Inflammatory macrophage treated with lipopolysaccharide for 4 hours (primary cell): ENCODE measurements at places on chromosomes 13 and 19.

- DNase-seq = no peak
Observed at GRCh38 chr19:46945694-46946489, 73.7 kb upstream of the NPAS1 start.

GRCh38 chr13:73948848-73949529 lies 185.2 kb downstream of the KLF12 start:
- no peak for DNase-seq

- no peak for DNase-seq
Observed at GRCh38 chr19:57559008-57559403, 657 bp downstream of the ZNF550 start.

DNA sequence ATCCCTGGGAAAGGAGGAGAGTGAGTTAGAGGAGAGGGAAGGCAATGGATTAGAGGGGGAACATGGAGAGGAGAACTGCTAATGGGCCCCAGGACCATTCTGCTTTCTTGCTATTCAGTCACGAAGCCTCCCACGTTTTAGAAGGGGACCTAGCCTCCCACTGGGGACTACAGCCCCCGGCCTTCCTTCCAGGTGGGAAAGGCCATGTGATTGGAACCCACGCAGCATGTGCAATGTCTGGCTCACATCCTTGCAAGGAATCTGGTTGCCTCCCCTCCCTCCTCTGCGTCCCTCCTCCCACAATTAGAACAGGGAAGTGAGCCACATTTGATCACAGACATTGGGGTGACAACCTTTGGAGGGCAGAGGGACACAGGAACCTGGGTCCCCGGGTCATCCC lies 22.5 kb upstream of the PLA2G4C start:
- DNase-seq = no peak

- DNase-seq = peak; percentile 57
Observed at GRCh38 chr13:28618230-28618994, 40.5 kb upstream of the POMP start.

- no peak for DNase-seq
Observed at GRCh38 chr13:34210341-34210740, 392.4 kb downstream of the RFC3 start.

- DNase-seq = no peak
Observed at GRCh38 chr13:95756072-95756471, 79.1 kb downstream of the DNAJC3 start.

- DNase-seq = no peak
Observed at GRCh38 chr13:37069597-37070103, 10.2 kb upstream of the SUPT20H start.

- peak; percentile 49 for DNase-seq
Observed at GRCh38 chr19:16040642-16041041, 35.7 kb upstream of the TPM4 start.

DNA sequence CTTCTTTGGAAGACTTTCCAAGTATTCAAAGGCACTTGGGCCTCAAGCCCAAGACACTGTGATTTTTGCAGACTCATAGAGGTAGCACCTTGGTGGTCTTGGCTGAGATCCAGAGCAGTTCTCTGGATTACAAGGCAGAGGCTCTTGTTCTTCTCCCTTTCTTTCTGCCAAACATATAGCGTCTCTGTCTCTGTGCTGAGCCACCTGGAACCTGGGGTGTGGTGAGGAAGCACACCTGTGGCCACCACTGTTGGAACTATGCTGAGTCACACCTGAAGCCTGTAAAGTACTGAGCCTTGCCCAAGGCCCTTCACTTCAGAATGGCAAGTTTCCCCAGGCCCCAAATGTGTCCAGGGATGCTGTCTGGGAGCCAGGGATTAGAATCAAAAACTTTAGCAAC lies 127.5 kb downstream of the FREM2 start:
- no peak for DNase-seq

DNA sequence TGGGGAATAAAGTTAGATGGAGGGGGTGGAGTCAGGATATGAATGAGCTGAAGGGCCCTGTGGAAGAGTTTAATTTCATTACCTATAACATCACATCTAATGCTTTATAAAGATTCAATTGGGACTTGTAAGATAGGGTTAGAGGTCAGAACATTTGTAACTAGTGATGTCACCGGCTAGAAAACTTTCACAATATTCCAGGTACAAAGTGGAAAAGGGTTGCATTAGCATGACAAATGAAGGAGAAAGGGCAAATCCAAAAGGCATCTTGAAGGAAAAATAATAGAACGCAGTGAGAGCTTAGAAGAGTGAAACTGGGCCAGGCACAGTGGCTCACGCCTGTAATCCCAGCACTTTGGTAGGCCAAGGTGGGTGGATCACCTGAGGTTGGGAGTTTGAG lies 7.6 kb downstream of the MBNL2 start:
- DNase-seq = no peak

- DNase-seq = peak; percentile 94
Observed at GRCh38 chr13:46113596-46113995, 8.8 kb upstream of the CPB2 start.

DNA sequence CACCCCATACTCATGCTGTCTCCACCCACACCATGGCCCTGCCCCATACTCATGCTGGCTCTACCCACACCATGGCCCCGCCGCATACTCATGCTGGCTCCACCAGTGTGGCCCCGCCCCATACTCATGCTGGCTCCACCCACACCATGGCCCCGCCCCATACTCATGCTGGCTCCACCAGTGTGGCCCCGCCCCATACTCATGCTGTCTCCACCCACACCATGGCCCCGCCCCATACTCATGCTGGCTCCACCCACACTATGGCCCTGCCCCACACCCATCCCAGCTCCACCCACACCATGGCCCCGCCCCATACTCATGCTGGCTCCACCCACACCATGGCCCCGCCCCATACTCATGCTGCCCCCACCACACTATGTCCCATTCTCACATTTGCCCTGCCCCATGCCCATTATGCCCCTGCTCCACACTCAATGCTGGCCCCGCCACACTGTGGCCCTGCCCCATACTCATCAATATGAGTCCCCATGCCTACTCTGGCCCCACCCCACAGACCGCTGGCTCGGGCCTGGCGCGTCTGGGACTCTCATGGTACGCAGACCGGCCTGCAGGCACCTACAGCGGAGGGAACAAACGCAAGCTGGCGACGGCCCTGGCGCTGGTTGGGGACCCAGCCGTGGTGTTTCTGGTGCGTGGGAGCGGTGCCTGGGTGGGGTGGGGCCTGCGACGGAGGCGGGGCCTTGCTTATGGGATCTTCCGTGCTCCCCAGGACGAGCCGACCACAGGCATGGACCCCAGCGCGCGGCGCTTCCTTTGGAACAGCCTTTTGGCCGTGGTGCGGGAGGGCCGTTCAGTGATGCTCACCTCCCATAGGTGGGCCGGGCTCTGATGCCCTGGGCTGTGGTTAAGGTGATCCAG lies 3.7 kb upstream of the ARHGAP45 start:
- DNase-seq = peak; percentile 77

DNA sequence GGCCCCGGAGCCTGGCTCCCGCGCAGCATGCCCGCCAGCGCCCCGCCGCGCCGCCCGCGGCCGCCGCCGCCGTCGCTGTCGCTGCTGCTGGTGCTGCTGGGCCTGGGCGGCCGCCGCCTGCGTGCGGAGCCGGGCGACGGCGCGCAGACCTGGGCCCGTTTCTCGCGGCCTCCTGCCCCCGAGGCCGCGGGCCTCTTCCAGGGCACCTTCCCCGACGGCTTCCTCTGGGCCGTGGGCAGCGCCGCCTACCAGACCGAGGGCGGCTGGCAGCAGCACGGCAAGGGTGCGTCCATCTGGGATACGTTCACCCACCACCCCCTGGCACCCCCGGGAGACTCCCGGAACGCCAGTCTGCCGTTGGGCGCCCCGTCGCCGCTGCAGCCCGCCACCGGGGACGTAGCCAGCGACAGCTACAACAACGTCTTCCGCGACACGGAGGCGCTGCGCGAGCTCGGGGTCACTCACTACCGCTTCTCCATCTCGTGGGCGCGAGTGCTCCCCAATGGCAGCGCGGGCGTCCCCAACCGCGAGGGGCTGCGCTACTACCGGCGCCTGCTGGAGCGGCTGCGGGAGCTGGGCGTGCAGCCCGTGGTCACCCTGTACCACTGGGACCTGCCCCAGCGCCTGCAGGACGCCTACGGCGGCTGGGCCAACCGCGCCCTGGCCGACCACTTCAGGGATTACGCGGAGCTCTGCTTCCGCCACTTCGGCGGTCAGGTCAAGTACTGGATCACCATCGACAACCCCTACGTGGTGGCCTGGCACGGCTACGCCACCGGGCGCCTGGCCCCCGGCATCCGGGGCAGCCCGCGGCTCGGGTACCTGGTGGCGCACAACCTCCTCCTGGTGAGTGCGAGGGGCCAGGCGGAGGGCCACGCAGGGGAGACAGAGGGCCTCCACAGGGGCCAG lies at the start of gene KL:
Gene KL, plus strand, starts transcription at position 10 of the 909 bp plus-strand sequence. Its CDS starts 18 bp downstream, at position 28.
- DNase-seq = peak; percentile 36

GRCh38 chr13:57582032-57582431 lies 49.5 kb upstream of the PCDH17 start:
- DNase-seq = no peak

DNA sequence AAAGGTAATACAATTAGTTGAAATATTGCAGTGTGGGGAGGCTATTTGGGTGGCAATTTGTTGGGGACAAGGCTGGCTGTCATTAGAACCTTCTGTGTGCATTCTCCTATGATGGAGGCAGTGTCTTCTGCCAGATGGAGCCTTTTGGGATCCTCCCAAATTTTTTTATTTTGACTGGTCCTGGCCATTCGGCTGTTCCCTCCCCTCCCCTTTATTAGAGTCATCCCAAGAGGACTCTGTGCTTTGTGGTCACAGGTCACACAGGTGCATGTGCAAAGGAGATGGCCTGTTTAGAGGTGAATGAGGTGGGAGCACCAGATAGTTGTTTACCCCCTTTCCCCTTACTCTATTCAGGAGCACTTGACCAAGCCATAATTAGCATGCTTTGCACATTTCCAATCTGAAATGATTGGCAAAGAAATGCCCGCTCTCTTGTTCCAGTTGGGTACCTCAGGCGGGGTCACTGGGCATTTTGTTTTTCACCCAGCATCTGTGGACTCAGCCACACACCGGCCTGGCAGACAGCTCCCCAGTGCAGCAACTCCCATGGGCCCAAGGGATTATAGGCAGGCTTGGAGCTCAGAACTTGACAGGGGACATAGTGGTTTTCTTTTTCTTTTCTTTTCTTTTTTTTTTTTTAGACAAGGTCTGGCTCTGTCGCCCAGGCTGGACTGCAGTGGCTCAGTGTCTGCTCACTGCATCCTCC lies 19.8 kb downstream of the GATAD2A start:
- no peak for DNase-seq

DNA sequence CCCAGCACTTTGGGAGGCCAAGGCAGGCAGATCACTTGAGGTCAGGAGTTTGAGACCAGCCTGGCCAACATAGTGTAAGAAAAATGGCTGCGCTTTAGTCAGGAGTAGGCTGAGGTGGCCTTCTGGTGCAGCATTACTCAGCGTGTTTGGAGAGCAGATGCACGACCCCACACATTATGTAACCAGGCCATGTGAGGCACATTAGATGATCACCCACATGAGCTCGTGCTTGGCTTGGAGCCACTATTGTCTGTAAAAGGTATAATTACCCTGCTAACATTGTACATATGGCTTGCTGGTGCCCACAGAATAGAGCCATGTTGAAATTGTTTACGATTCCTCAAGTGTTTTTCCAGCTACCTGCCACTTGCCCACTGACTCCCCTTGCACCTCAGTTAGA lies 24.0 kb upstream of the SCEL start:
- no peak for DNase-seq

- DNase-seq = no peak
Observed at GRCh38 chr13:49082653-49083536, 107.2 kb downstream of the FNDC3A start.

GRCh38 chr13:92414851-92415250 lies 811.8 kb upstream of the GPC6 start:
- DNase-seq = no peak

GRCh38 chr19:54482889-54483288 lies 9.8 kb upstream of the CDC42EP5 start:
- peak; percentile 72 for DNase-seq

DNA sequence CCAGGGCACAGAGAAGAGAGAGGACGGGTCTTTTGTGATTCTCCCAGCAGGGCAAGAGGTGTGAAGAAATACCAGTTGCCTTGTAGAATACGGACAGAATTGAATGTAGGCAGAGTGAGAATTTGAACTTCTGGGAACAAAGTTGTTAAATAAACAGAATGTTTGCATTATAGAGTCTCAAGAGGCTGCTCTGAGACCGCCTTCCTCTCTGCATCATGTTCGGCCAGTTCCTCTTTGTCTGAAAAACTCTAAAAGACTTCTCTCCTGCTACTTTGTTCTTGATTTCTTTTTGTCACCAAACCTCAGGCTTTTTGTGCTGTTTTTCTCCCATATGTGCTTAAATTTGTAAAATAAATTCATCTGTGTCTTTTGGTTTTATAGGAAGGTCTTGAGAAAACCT lies 256.4 kb downstream of the DLEU7 start:
- DNase-seq = peak; percentile 23

DNA sequence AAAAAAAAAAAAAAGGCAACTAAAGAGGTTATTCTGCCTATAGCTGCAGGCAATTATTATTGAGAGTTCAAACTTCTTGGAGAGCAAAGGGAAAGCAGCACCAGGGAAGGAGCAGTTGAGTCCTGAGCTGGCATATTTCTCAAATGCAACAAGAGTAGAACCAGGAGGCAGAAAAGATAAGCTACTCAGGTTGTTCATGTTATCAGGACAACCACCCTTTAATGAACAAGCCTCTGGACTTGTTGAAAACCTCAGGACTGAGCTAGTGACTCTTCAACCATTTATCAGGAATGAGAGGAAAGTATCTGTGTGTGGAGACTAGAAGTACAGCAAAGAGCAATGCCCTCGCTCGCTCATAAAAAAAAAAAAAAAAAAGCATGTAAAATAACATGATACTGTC lies 183.0 kb downstream of the KCTD12 start:
- no peak for DNase-seq

- DNase-seq = peak; percentile 37
Observed at GRCh38 chr19:35963514-35963913, 27.3 kb downstream of the LRFN3 start.

- no peak for DNase-seq
Observed at GRCh38 chr13:71540098-71540497, 326.9 kb downstream of the DACH1 start.

GRCh38 chr19:8539621-8540149 lies 25.7 kb upstream of the ZNF414 start:
- DNase-seq = no peak

DNA sequence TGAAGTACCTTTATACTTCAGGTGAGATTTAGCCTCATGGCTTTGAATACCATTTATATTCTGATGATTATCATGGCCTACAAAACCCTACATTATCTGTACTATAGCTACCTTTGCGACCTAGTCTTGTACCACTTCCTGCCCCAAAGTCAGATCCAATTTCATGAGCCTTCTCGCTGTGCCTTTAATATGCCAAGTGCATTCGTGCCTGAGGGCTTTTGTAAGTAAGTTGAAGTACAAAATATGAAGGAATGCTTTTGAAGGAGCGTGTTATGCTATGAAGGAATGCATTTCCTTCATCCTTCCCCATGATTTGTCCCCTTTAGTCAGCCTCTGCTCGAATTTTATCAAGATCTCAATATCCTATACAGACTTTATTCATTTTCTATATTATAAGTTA lies 9.2 kb upstream of the RASL11A start:
- no peak for DNase-seq
